ENCODE measurements at places on chromosomes 11 and 22.

DNA sequence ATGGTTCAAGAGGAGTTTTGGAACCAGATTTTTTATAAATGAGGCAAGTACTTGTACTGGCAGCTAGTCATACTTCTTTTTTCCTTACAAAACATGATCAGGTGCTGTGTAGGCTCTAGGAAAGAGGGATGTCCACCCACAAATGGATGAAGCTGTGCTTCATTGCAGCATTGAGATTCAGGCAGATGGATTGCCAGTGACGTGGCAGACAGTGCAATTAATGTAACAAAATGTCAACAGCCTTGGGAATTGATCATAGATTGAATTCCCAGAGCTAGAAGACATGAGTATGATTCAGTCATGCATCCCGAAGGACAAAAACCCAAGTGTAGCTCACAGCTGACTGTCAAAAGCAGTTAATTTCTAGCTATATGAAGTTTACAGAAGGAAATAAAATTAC is 99.2 kb upstream of the RASSF10 start:
- DNase-seq, result no peak

DNA sequence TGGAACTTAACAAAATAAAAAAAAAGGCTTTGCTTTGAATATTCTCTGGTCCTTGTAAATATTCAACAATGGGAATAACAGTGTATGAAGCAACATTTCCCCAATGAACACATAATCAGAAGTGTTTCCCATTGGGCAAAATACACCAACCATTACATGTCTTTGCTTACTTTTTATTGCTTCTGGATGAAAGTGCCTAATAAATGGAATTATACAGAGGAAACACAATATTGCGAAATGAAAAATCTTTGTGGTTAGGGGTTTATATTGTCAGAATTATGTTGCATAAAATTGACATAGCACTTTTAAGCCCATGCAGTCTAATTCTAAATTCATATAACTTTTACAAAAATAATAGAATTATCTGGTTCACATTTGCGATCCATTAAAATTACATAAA is 386.4 kb downstream of the DCDC1 start:
- no peak for DNase-seq

DNA sequence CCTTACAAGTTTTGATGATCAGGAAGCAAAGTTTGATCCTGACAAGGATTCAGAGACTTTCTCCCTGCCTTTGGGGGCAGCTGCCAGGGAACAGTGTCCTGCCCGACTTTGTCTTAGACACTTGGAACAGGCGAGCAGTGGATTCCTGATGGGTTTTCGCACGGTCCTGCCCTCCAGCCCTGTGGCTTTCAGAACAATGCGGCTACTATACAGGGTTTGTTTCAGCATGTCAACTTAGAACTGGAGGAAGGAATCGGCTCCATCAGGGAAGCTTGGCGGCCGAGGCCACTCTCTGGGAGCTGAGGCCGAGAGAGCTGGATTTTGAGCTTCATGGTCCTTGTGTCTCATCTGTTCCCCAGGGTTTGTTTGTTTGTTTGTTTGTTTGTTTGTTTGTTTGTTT is 11.5 kb downstream of the ANO1 start:
- DNase-seq, result no peak

- no peak for DNase-seq
These were observed 2.4 kb downstream of the TRIM44 start for GRCh38 chr11:35664977-35665441.

- DNase-seq, result peak; percentile 28
These were observed 3.0 kb downstream of the SMTN start for GRCh38 chr22:31083923-31084810.

GRCh38 chr11:3010521-3011275 is 18.6 kb upstream of the NAP1L4 start:
- no peak for DNase-seq

DNA sequence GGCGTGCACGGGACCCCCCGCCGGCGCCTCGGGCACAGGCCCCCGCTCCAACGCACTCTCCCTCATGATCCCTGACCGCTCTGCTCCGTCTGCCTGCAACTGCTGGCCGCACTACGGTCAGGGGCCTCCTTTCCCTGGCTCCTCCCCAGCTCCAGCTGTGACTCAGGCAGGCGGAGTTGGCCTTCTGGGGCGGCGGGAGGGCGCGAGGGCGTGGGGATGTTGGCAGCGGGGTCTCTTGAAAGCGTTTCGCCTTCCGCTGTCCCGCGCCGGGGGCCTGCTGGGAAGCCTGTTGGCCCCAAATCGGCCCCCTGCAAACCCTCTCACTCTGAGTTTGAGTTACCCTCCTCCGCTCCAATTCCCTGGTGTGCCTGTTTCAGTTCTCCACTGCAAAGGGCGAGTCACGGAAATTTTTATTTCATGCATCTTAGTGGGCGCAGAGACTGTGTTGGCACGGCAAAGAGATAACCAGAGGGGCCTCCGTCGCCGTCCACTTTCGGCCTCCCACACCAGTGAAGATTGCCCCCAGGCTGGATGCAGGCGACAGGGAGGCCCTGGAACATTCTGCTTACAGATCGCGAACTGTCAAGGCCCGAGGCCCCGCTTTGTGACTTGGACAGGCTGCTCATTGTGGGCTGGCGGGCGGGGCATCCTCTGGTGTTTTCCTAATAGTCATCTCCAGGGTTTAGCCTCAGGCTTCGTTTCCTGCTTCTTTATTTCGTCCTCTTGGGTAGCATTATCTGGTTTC is at the start of gene CAVIN3:
Gene CAVIN3 (minus strand): TSS at position 91 of the 745 bp plus-strand sequence. CDS start 25 bp downstream, at position 66.
- no peak for DNase-seq

- DNase-seq, result no peak
These were observed 93.6 kb downstream of the NELL1 start for GRCh38 chr11:20762980-20763379.

- no peak for DNase-seq
These were observed 1373.1 kb downstream of the TBC1D22A start for GRCh38 chr22:48135592-48135991.

DNA sequence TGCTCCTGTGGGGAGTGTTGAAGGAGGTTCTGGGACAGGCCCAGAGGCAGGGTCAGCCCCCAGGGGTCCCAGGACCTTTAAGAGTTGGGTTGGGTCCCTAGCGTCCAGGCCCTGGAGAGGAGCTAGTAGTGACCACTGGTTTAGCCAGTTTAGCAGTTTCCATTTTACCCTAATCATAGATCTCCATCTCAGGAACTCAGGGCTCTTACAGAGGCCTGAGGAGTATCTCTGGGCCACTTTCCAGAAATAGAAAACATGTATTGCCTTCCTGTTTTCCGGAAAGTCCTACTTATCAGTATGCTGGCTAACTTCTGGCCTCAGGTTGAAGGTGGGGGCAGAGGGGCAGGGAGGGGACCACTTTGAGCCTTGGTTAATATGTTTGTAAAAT is 13.5 kb downstream of the NCF4 start:
- no peak for DNase-seq

DNA sequence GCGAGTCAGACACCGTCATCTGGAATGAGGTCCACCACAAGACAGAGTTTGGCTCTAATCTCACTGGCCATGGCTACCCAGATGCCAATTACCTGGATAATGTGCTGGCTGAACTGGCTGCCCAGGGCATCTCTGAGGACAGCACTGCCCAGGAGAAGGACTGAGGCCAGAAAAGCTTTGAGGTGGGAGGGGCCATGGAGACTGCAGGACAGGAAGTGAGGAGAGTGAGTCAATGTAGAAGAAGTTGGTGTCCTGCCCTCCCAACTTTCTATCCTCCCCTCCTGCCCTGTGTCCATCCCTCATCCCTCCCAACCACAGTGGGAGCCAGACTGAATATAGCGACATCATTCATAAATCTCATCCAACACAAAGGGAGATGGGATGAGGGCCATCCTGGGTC is 8.0 kb downstream of the MPEG1 start:
- no peak for DNase-seq

- no peak for DNase-seq
These were observed 47.1 kb downstream of the LARGE1 start for GRCh38 chr22:33873186-33873585.
